ENCODE measurements at places on chromosomes 2 and 18. TPM values are rescaled to one million over a fixed set of nuclear protein-coding genes. Genes with fewer than 3 reads are reported as not detected.

- DNase-seq: no peak
Observed at GRCh38 chr2:62504657-62505056, 1.3 kb downstream of the TMEM17 start.

DNA sequence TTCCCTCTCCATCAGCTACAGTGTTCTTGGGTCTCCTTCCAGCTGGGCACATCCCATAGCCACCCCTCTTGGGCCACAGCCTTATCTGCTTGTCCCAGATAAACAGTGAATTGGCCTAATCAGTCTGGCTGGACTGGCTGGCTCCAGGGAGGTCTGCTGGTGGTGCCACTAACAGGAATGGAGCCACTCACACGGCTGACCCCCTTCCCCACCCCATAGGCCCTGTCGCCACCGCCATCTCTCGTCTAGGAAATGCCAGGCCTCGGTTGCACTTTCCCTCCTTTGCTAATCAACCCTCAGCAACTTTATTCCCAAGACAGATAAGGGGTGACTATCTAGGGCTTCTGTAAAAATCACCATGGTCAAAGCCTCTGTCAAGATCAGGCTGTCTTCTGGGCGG is 23.0 kb upstream of the TNP1 start:
- no peak for DNase-seq

- DNase-seq: no peak
Observed at GRCh38 chr2:196108604-196109003, 40.0 kb upstream of the DNAH7 start.

GRCh38 chr2:167792126-167792525 is 455.3 kb downstream of the STK39 start:
- no peak for DNase-seq

GRCh38 chr18:44899832-44900231 is 219.1 kb downstream of the SETBP1 start:
- DNase-seq: no peak

- no peak for DNase-seq
Observed at GRCh38 chr18:63591725-63592124, 4.6 kb downstream of the SERPINB13 start.

DNA sequence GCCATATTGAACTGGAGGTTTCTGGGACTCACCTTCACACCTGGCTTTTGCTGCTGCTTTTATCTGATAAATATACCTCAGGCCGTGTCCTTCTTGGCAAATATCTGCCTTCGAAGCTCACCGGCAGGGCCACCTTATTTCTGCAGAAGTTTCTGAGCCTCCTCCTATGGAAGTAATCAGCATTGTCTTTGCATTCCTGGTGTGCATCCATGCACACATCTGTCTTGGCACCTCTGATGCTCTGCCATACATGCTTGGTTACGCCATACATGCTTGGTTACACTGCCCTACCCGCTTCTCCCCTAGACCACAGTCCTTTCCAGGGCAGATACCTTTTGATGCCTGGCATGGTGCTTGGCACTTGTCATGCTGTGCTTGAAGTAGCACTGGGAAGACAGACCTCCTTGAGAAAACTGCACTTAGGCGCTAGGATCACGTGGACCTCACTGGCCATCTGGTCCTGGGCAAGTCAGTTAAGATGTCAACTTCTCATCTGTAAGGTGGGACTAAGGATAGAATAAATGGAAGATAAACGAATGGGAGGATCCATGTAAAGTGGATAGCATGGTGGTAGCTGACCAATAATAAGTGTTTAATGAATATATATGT is 66.8 kb downstream of the ZNF236 start:
- DNase-seq: no peak

- DNase-seq: peak; percentile 66
Observed at GRCh38 chr2:43540021-43540779, 55.6 kb downstream of the THADA start.

- no peak for DNase-seq
Observed at GRCh38 chr18:74063023-74063422, 84.6 kb downstream of the FBXO15 start.

GRCh38 chr2:168320267-168320666 is 72.9 kb upstream of the STK39 start:
- no peak for DNase-seq

- no peak for DNase-seq
Observed at GRCh38 chr2:215751911-215752272, 261.5 kb downstream of the MREG start.

- DNase-seq: no peak
Observed at GRCh38 chr2:166148500-166149400, 20.9 kb upstream of the SCN1A start.

DNA sequence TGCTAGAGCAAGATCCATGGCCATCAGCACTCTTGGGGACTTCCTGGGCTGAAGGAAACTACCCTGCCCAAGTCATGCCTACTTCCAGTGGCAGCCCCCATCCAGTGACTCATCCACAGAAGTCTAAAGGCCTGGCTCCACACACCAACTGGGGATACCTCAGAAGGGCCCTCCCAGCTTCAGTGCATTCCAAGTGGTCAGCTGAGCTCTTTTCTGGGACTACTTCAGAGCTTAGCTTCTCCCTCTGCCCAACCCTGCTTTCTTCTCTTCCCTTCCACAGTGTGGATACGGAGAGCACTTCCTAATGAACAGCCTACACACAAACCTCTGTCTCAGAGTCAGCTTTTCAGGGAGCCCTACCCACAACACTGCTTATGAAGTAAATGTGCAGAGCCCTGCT is 66.5 kb downstream of the CLHC1 start:
- DNase-seq: no peak

GRCh38 chr2:54839461-54840255 is 116.2 kb downstream of the EML6 start:
- no peak for DNase-seq

- no peak for DNase-seq
Observed at GRCh38 chr2:241499146-241499965, 9.0 kb downstream of the STK25 start.

DNA sequence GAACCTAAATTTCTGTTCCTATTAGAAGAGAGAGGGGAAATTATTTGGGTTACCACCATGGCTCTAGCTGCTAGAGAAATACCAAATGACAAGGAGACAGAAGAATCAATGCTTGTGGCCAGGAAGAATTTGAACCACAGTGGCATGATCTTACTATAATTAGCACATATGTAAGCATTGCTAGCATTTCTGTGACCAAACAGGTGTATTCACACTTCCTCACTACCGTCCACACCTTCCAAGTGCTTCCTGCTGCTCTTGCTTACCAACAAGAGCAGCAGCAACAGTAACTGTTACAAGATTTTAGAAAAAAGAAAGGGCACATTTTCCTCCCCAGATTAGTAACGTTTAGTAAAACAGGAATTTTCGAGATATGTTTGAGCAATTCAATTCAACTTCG is 60.5 kb downstream of the CDH7 start:
- no peak for DNase-seq

DNA sequence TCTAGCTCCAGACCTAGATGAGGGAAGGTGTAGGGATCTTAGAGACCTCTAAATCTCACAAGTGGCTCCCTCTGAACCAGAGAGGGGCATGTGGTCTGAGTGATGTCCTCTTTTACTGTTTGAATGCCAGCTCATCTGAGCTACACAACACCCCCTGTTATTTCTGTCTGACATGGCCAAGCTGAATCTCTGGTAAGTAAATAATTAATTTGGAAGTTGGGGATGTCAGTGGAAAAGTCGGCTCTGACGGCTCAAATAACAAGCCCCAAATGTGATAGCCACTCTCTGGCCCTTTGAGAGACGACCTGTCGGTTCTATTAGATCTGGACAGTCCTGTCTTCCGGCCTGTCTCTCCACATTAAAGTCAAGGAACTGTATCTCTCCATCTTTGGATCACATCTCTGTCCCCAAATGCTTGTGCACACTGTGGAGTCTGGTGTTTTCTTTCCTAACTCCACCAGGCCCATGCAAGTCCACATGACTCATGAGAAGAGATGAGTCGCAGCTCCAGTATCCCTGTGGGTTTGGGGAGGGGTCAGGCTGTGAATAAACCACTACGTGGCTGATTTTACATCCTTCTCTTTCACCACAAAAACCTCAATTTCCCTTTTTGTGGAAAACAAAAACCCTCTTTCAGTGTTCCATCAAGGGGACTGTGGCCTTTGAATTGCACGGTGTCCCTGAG is 52.5 kb downstream of the SETBP1 start:
- no peak for DNase-seq

DNA sequence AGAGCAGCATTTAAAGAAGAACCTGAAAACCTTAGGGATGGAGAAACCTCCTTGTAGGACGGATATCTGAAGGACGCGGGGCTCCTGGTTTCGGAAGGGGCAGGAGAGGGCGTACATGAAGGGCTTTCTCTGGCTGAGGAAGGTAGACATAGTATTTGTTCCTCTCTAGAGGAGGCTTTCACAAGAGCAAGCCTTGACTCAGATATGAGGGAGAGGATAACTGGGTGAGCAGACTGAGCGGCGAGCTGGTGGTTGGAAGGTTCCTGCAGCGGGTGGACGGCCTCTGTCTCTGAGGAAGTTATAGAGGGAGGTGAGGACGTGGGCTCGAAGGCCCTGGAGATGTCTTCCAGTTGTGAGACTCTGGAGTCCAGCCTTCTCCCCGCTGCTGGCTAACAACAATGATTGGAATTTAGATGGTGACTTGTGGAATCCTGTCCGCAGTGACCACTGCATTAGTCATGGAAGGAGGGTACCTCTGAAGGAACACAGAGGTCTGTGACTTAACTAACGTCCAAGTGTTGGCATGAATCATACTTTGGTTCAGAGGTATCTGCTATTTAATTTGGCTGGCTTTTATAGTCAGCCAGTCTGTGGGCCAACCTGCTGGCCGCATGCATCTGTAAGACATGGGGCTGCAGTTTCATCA is 80.9 kb downstream of the ASAP2 start:
- DNase-seq: no peak

GRCh38 chr2:45497355-45497754 is 113.7 kb downstream of the SRBD1 start:
- DNase-seq: no peak

- DNase-seq: no peak
Observed at GRCh38 chr2:128772671-128773070, 454.0 kb upstream of the HS6ST1 start.

GRCh38 chr2:86335865-86336674 is 1.4 kb downstream of the REEP1 start:
- DNase-seq: no peak

- no peak for DNase-seq
Observed at GRCh38 chr2:68787356-68787755, 52.7 kb downstream of the ARHGAP25 start.

DNA sequence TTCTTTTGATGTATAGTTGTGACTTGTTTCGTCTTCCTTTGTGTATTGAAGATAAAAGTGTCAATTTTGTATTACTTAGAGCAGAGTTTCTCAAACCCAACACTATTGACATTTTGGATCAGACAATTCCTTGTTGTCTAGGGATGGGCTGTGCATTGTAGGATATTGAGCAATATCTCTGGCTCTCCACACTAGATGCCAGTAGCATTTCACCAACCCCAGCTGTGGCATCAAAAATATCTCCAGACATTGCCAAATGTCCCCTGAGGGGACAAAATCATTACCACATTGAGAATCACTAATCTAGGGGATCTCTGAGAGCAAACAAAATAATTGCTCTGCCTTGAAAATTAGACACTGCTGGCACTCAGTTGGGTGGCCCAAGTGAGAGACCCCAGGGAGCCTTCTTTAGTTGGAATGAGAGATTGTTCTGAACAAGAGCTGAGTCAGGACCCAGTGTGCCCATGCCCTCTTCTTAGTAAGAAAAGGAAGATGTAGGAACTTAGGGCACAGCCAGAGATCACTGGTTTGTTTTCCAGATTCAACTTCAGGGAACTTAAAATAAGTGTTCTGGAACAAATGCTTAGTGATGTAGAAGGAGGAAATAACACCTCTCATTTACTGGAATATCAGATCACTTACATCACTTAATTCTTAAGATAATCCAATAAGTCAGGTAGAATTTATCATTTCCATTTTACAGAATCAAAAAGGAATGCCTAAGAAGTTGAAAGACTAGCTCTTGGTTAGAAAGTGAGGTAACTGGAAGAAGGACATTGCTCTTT is 466.6 kb upstream of the TNP1 start:
- no peak for DNase-seq

DNA sequence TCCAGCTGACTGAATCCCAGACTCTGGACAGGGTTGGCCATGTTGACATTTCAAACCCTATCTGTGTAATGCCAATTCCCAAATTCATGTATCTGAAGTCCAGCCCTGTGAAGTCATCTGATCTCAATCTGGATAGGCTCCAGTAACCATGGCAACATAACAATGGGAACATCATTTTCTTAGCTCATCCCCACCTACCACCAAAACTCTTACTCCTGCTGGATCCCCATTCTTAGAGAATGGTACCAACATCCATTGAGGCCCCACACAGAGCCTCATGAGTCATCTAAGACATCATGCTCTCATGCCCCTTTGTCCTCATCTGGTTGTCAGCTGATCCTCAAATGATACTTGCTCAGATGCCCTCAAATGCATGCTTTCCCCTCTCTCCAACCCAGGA is 58.9 kb upstream of the TEX51 start:
- DNase-seq: peak; percentile 6

GRCh38 chr2:44804406-44805265 is 136.9 kb upstream of the SIX3 start:
- no peak for DNase-seq

The PROKR1 gene
- total RNA-seq: not detected

The ANKRD36C gene
- 35.7 TPM for total RNA-seq

The ADGRF3 gene
- total RNA-seq: 0.89 TPM

The GKN2 gene
- total RNA-seq: not detected

The FAM117B gene
- total RNA-seq: 20.6 TPM

The MYO7B gene
- 0.78 TPM for total RNA-seq

The PDE1A gene
- 9.7 TPM for total RNA-seq

The SLC5A7 gene
- 3.7 TPM for total RNA-seq

The NT5C1B gene
- not detected for total RNA-seq

The AFF3 gene
- 25.6 TPM for total RNA-seq

The EMILIN2 gene
- total RNA-seq: 17.5 TPM

The VSNL1 gene
- 0.39 TPM for total RNA-seq

The HK2 gene
- total RNA-seq: 62.8 TPM

The FARSB gene
- total RNA-seq: 34.2 TPM
